ENCODE measurements at places on chromosomes 11 and 22. TPM values are rescaled to one million over a fixed set of nuclear protein-coding genes. Genes with fewer than 3 reads are reported as not detected.
A peak's percentile ranks its signal among the peaks of the same experiment; 100 is the strongest.

DNA sequence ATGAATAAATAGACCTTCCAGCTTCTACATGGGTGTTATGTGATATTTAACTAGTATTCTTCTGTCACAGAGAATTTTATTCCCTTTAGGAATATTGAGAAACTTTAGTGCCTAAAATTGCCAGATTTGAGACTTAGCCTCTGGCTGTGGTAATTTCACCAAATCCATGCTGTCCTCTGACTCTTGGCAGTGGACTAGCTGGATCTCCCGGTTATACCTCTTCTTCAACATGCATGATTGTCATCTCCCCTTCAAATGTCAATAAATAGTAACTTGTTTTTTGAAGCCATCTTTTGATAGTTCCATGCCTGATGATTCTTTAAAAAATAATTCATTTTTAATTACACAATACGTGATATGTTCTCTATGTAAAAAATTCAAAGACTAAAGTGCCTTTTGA lies 8.4 kb downstream of the AQP11 start:
- no peaks in the 10 kb centered on the region for H3K4me1 ChIP-seq
- no peaks in the 10 kb centered on the region for H3K36me3 ChIP-seq
- H3K27ac ChIP-seq = no peak overlapping the region
- no peak overlapping the region for H3K4me3 ChIP-seq
- H3K27me3 ChIP-seq = no peaks in the 10 kb centered on the region

DNA sequence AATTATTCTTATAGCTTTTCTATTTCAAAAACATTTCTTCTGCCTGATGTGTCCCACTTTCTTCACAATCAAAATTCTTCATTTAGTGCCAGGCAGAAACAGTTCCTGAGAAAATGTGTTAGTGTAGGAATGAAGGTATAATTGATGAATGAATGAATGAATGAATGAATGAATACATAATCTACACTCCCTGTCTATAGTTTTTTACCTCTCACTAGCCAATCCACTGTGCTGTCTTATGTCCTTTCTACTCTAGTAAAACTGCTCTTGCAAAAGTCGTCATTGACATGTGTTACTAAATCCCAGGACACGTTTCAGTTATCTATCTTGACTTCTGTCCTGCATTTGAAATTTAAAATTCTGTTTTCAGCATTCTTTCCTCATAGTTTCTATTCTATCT lies 42.9 kb downstream of the CHORDC1 start:
- no peak overlapping the region for H3K27ac ChIP-seq
- H3K4me3 ChIP-seq = no peak overlapping the region
- no peaks in the 10 kb centered on the region for H3K27me3 ChIP-seq
- H3K36me3 ChIP-seq = no peaks in the 10 kb centered on the region
- no peaks in the 10 kb centered on the region for H3K4me1 ChIP-seq

GRCh38 chr11:125418396-125418795 lies 77.7 kb downstream of the FEZ1 start:
- peaks cover 6% of the 10 kb centered on the region for H3K27me3 ChIP-seq
- no peak overlapping the region for H3K27ac ChIP-seq
- no peaks in the 10 kb centered on the region for H3K36me3 ChIP-seq
- no peak for DNase-seq
- no peaks in the 10 kb centered on the region for H3K4me1 ChIP-seq

Gene OMP
- total RNA-seq = not detected

Gene LRRC74B
- not detected for total RNA-seq

GRCh38 chr22:40904101-40904500 lies 42.2 kb upstream of the DNAJB7 start:
- H3K4me3 ChIP-seq = no peak overlapping the region
- no peak overlapping the region for H3K27ac ChIP-seq
- no peaks in the 10 kb centered on the region for H3K27me3 ChIP-seq
- H3K36me3 ChIP-seq = peaks cover 1% of the 10 kb centered on the region
- H3K4me1 ChIP-seq = peaks cover 2% of the 10 kb centered on the region

DNA sequence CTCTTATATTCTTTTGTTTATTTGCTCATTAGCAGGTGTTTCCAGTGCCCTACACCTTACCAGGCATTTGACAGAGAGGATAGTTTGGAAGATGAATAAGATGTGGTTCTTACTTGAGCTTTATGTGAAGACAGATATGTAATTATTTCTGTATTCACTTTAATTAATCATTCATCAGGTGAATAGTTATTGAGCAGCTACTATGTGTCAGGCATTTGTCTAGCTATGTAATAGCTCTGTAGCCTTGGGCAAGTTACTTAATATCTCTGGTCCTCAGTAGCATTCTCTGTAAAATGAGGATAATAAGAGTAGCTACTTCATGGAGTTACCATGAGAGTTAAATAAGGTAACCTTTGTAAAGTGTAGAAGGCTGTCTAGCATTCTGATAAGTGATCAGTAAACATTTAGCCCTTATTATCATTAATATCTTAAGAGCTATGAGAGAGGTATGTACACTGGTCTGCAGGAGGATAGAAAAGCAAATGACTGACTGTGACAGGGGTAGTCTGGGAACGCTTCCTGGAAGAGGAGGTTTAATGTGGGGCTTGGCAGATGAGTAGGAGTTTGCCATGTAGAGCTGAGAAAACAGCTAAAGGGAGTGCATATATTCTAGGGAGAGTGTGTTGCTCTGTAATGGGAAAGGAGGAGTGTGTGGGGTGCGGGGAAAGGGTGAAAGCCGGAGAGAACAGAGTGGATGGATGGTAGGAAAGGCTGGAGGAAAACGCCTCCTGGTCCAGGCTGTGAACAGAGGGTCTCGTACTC lies 56.1 kb downstream of the MICAL2 start:
- peak overlapping the region; percentile 84 for H3K27ac ChIP-seq
- H3K36me3 ChIP-seq = peaks cover 62% of the 10 kb centered on the region
- peaks cover 64% of the 10 kb centered on the region for H3K4me1 ChIP-seq
- no peaks in the 10 kb centered on the region for H3K27me3 ChIP-seq
- no peak overlapping the region for H3K4me3 ChIP-seq

Gene LRRC4C
- total RNA-seq = not detected

Gene PACSIN3
- total RNA-seq = 14.3 TPM

DNA sequence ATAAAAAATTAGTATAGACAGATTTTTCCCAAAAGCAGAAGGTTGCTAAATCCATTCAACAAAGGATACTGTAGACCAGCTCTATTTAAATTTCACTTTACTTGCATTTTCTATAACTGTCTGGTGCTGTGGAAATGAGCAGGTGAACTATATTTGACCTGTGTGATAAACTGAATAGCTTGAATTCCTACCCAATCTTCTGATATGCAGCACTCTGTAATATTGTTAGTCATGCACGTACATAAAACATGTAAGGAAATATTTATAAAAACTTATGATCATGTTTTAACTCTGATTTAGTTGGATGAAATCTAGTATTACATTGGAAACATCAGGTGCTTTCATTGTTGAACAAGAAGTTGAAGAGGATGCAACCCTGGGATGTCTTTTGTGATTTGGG lies 213.6 kb downstream of the DBX1 start:
- no peak overlapping the region for H3K27ac ChIP-seq
- H3K4me1 ChIP-seq = peaks cover 2% of the 10 kb centered on the region
- no peaks in the 10 kb centered on the region for H3K36me3 ChIP-seq
- no peak for DNase-seq

GRCh38 chr22:24319451-24319850 lies 48.8 kb downstream of the SPECC1L start:
- no peaks in the 10 kb centered on the region for H3K27me3 ChIP-seq
- H3K4me1 ChIP-seq = peaks cover 22% of the 10 kb centered on the region
- H3K4me3 ChIP-seq = no peak overlapping the region

Gene RIMBP3C
- 0.19 TPM for total RNA-seq

DNA sequence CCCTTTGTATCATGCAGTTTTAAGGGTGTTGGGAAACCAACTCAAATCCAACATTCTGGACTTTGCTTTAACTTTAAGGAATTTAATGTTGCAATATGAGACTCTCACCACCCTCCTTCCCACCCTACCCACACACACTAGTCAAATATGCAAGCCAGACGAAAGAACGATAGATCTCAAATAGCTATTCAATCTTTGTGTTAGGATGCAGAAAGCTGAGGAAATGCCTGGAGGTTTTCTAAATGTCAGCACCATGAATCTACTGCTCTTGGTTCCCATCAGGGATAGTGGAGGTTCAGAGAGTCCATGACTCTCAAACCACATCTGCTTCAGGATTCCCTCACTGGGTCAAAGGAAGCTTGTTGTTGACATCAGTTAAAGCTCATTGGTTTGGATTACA lies 33.7 kb downstream of the EXPH5 start:
- H3K27ac ChIP-seq = no peak overlapping the region
- H3K27me3 ChIP-seq = peaks cover 2% of the 10 kb centered on the region
- H3K4me3 ChIP-seq = no peak overlapping the region
- DNase-seq = no peak

DNA sequence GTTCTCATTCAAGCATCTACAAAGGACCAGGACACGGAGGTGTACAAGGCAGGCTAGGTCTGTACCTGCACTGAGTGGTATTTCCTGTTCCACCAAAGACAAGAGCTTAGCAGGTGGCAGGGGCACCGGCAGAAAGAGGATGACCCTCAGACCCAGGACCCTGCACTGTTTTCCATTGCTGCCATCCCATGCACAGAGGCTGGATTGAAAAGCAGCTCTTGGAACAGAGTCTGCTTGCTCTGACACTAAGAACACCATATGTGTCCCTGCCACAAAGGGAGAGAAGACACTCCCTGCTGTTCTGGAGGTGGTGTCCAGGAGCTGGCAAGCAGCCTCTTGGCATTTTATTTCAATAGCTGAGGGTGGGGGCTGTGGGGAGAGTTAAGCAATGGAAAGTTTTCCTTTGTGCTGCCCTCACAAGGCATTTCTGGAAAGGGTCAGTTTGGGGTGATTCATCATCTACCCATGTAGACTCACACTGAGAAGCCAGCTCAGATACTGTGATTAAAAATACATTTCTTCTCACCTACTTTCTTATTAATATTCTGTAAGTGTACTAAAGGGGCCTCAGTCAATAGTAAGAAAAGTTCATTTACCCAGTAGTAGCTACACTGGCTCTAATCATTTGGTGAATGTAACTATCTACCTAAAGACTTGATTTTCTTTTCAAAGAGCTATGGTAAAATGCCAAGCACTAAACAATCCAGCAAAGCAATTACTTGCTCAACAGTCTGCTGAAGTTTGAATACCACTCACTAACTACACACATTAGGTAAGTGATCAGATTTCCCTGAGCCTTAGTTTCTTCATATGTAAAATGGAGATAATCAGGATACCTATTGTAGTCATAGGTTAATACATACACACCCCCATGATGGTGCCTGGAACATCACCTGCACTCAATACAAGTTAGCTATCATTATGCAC lies 55.2 kb downstream of the SLC1A2 start:
- peaks cover 14% of the 10 kb centered on the region for H3K27me3 ChIP-seq
- peaks cover 5% of the 10 kb centered on the region for H3K4me1 ChIP-seq
- H3K4me3 ChIP-seq = no peak overlapping the region
- H3K36me3 ChIP-seq = no peaks in the 10 kb centered on the region
- DNase-seq = no peak

GRCh38 chr11:8671651-8672062 lies 10.8 kb downstream of the TRIM66 start:
- peaks cover 23% of the 10 kb centered on the region for H3K36me3 ChIP-seq
- H3K27me3 ChIP-seq = no peaks in the 10 kb centered on the region
- H3K4me3 ChIP-seq = no peak overlapping the region

Gene MTA2
- total RNA-seq = 219 TPM

- no peak for DNase-seq
- H3K4me3 ChIP-seq = no peak overlapping the region
- H3K27ac ChIP-seq = no peak overlapping the region
- peaks cover 8% of the 10 kb centered on the region for H3K4me1 ChIP-seq
- peaks cover 1% of the 10 kb centered on the region for H3K36me3 ChIP-seq
Measured at GRCh38 chr11:87299041-87299481, 261.3 kb downstream of the TMEM135 start.

- H3K4me1 ChIP-seq = no peaks in the 10 kb centered on the region
- H3K36me3 ChIP-seq = no peaks in the 10 kb centered on the region
- no peak for DNase-seq
- no peak overlapping the region for H3K27ac ChIP-seq
Measured at GRCh38 chr11:130940706-130941105, 24.4 kb upstream of the SNX19 start.

GRCh38 chr11:101456812-101457211 lies 127.0 kb downstream of the TRPC6 start:
- H3K4me3 ChIP-seq = no peak overlapping the region
- no peaks in the 10 kb centered on the region for H3K4me1 ChIP-seq
- no peaks in the 10 kb centered on the region for H3K27me3 ChIP-seq
- H3K27ac ChIP-seq = no peak overlapping the region
- no peaks in the 10 kb centered on the region for H3K36me3 ChIP-seq

Gene MAP6
- 0.09 TPM for total RNA-seq

GRCh38 chr11:103450241-103450640 lies 341.0 kb downstream of the DYNC2H1 start:
- no peaks in the 10 kb centered on the region for H3K4me1 ChIP-seq
- H3K27ac ChIP-seq = no peak overlapping the region
- no peaks in the 10 kb centered on the region for H3K27me3 ChIP-seq
- no peaks in the 10 kb centered on the region for H3K36me3 ChIP-seq
- no peak overlapping the region for H3K4me3 ChIP-seq

- DNase-seq = no peak
- H3K36me3 ChIP-seq = no peaks in the 10 kb centered on the region
- no peaks in the 10 kb centered on the region for H3K27me3 ChIP-seq
- no peaks in the 10 kb centered on the region for H3K4me1 ChIP-seq
- no peak overlapping the region for H3K27ac ChIP-seq
Measured at GRCh38 chr22:33580310-33580709, 340.0 kb downstream of the LARGE1 start.

- no peak overlapping the region for H3K27ac ChIP-seq
- H3K4me3 ChIP-seq = no peak overlapping the region
- no peak for DNase-seq
- no peaks in the 10 kb centered on the region for H3K36me3 ChIP-seq
- H3K27me3 ChIP-seq = peaks cover 1% of the 10 kb centered on the region
- peaks cover 7% of the 10 kb centered on the region for H3K4me1 ChIP-seq
Measured at GRCh38 chr11:45218705-45219104, 67.4 kb downstream of the SYT13 start.

- H3K36me3 ChIP-seq = no peaks in the 10 kb centered on the region
- no peak overlapping the region for H3K4me3 ChIP-seq
- no peak overlapping the region for H3K27ac ChIP-seq
- DNase-seq = no peak
Measured at GRCh38 chr11:134667175-134667500, 255.1 kb upstream of the B3GAT1 start.

GRCh38 chr11:2256293-2256913 lies 14.0 kb downstream of the ASCL2 start:
- H3K36me3 ChIP-seq = no peaks in the 10 kb centered on the region
- no peak overlapping the region for H3K27ac ChIP-seq
- H3K4me1 ChIP-seq = no peaks in the 10 kb centered on the region
- H3K27me3 ChIP-seq = peaks cover 2% of the 10 kb centered on the region
- DNase-seq = peak; percentile 49

DNA sequence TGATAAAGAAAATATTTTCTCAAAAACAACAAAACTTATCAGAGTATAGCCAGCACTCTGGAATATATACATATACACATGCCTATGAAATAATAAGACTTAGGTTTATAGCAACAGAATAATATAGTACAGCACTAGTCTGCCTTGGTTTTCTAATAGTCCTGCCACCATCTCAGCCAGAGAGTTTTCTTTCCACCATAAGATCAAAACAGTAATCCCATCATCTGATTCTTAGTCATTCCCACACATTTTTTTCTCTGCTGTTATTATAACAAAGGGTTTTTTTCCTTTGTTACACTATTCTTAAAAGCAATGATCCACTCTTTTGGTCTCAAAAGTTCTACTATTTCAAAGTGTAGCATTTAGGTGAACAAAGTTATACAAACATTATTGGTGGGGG lies 15.1 kb downstream of the MTMR2 start:
- DNase-seq = no peak
- H3K4me3 ChIP-seq = no peak overlapping the region
- no peak overlapping the region for H3K27ac ChIP-seq
- peaks cover 8% of the 10 kb centered on the region for H3K4me1 ChIP-seq
- H3K36me3 ChIP-seq = peaks cover 5% of the 10 kb centered on the region

GRCh38 chr11:11640996-11641395 lies 19.2 kb upstream of the GALNT18 start:
- H3K27me3 ChIP-seq = peaks cover 39% of the 10 kb centered on the region
- DNase-seq = no peak
- no peaks in the 10 kb centered on the region for H3K36me3 ChIP-seq
- no peaks in the 10 kb centered on the region for H3K4me1 ChIP-seq

Gene SLC15A3
- total RNA-seq = 4.0 TPM

Gene SCO2
- total RNA-seq = 5.3 TPM
